ENCODE measurements at places on chromosomes 7 and 10.

DNA sequence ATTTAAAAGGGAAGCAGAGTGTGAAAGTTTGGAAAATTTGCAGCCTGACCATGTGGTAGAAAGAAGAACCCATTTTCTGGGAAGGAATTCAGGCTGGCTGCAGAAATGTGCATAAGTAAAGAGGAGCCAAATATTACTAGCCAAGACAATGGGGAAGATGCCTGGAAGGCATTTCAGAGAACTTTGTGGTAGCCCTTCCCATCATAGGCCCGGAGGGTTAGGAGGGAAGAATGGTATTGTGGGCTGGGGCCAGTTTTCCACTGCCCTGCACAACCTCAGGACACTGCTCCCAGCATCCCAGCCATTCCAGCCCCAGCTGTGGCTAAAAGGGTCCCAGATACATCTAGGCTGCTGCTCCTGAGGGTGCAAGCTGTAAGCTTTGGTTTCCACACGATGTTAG lies 278.5 kb upstream of the BMPER start:
- DNase-seq: no peak

DNA sequence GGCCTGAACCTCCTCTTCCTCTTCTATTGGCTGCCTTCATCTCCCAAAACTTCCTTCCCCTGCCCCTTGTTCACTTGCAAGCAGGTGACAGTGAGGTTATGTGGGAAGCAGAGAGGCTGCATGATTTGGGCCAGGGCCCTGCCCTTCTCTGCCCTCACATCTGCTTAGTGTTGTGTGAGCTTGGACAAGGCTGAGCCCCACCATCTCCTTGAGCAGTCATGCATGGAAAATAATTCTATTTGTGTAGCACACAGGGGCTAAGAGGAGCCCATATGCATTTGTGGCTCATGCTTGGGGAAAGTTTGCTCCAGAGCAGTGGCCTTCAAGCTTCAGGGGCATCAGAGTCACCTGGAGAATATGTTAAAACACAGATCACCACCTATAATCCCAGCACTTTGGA lies 26.8 kb upstream of the AQP1 start:
- no peak for DNase-seq

GRCh38 chr7:31651234-31652062 lies 35.6 kb upstream of the PPP1R17 start:
- DNase-seq: no peak

- no peak for DNase-seq
Observed at GRCh38 chr10:104084482-104085142, 1.1 kb downstream of the COL17A1 start.

DNA sequence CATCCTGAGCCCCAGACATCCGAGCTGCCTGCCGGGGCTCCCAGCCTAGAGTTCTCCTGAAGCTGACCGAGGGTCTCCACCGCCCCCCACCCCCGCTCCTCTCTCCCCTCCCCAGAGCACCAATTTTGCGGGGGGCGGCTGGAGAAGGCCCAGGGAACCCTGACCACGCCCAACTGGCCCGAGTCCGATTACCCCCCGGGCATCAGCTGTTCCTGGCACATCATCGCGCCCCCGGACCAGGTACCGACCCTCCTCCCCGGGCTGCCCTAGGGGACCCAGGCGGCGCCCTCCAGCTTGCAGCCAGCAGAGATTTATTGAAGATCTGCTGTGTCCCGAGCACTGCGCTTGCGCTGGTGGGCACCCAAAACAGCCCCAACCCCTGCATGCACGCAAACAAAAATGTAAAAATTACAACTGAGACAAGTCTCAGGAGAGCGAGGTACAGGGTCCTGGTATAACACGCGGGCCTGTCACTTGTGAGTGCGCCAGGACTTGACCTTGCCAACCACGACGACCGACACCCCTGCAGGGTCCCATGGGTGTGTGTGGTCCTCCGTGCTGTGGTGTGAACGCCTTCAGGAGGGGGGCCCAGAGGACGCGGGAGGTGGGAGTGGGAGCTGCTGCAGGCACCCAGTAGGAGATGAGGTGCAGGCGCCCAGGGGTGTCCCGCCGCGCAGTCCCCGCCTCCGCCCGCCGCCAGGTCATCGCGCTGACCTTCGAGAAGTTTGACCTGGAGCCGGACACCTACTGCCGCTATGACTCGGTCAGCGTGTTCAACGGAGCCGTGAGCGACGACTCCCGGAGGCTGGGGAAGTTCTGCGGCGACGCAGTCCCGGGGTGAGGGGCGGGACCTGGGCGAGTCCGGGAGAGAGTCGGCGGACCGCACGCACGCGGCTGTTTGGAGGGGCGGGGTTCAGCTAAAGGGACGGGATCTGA lies 3.1 kb downstream of the PCOLCE start:
- DNase-seq: no peak

- DNase-seq: peak; percentile 90
Observed at GRCh38 chr10:79266543-79267312, 80.5 kb upstream of the PPIF start.

DNA sequence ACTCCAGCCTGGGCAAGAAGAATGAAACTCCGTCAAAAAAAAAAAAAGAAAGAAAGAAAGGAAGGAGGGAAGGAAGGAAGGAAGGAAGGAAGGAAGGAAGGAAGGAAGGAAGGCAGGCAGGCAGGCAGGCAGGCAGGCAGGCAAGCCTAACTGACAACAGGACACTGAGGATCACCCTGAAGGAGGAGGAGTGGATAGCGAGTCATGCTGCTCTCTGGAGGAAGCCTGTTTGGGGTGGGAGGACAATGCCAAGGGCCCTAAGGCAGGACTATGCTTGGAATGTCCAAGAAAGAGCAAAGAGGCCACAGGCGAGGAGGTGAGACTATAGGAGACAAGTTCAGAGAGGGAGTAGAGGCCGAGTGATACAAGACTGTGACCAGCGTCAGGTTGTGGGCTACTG lies 107.0 kb upstream of the PARD3 start:
- DNase-seq: no peak

DNA sequence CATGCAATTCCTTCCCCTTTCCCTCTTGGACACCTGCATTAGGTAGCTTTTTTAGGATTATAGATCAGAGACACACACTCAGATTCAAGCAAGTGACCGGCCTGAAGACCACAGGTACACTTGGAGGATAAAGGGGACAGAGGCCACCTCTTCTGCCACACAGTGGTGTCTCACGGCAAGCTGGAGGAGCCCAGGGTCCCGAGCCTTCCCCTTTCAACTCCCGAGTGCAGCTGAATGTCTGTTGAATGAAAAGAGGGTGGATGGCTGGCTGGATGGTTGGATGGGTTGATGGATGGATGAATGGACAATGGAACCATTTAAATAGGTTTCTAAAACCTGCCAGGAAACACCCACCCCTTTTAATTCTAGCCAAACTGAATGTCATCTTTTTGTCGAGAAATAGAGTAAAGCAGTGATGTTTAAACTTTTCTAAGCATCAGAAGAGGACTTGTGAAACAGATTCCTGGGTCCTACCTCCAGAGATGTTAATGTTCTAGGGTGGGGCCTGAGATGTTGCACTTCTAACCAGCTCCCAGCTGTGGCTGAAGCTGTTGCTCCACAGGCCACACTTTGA lies 49.2 kb upstream of the ZMIZ1 start:
- DNase-seq: no peak
